ENCODE measurements at places on chromosomes 2 and 18.

- no peak for DNase-seq
Measured at GRCh38 chr2:30367232-30368070, 79.6 kb upstream of the LCLAT1 start.

GRCh38 chr2:190093793-190094192 lies 31.3 kb upstream of the MSTN start:
- DNase-seq, result no peak

- DNase-seq, result no peak
Measured at GRCh38 chr18:9135081-9135911, 1.3 kb upstream of the ANKRD12 start.

GRCh38 chr18:55592106-55592505 lies 4.1 kb upstream of the TCF4 start:
- no peak for DNase-seq

GRCh38 chr18:10374636-10375293 lies 79.7 kb upstream of the APCDD1 start:
- no peak for DNase-seq

- DNase-seq, result no peak
Measured at GRCh38 chr2:118671701-118672454, 175.6 kb downstream of the EN1 start.
